C1 segment of cervical spinal cord (tissue), 14 donors: ENCODE measurements at places on chromosomes 7 and 10.

- DNase-seq, result no peak
Observed at GRCh38 chr7:122137251-122138077, 6.6 kb downstream of the AASS start.

DNA sequence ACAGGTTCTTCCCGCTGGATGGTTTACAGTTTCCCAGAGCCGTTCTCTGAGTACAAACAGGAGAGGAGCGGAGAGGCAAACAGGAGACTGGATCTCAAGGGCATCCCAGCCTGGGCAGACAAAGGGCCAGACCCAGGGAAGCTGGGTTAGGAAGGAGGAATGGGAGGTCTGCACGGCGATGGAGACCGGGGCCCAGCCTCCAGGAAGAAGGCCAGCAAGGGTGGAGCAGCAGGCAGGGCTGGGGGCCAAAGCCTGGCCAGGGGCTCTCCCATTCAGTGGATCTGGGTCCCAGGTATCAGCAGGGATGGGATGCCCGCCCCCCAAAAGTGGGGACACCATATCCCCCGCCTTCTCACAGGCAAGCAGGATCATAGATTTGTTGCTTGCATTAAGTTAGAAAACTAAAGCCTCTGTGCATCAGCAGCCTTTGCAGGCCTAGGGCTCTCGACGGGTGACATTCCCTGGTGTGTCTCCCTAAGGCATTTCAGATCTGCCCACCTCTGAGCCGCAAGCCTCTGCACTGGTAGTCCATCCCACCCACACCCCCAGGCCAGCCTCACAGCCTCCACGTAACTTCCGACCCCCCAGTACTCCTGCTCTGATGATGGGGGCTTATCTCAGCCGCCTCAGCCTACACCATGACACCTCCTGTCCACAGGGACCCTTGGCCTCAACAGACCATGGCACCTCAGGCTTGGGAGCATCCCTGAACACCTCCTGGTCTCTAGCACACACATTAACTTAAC is 59.9 kb downstream of the TNS3 start:
- DNase-seq, result no peak

GRCh38 chr7:39664057-39664456 is 40.7 kb downstream of the RALA start:
- DNase-seq, result no peak

DNA sequence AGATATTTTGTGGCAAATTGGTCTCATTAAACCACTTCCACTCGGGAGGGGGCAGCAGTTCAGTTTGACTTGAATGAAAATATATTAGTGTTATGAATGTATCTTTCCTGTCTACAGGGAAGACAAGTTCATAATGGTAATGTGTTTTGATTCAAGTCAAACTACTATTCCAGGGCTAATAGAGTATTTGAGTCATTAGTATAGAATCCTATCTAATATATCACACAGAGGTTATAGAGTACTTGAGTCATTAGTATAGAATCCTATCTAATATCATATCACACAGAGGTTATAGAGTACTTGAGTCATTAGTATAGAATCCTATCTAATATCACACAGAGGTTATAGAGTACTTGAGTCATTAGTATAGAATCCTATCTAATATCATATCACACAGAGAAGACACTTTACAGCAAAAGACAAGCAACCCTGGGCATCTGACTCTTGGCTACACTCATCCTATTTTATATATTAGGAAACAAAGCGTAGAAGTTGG is 199.7 kb upstream of the MAGI2 start:
- DNase-seq, result no peak

DNA sequence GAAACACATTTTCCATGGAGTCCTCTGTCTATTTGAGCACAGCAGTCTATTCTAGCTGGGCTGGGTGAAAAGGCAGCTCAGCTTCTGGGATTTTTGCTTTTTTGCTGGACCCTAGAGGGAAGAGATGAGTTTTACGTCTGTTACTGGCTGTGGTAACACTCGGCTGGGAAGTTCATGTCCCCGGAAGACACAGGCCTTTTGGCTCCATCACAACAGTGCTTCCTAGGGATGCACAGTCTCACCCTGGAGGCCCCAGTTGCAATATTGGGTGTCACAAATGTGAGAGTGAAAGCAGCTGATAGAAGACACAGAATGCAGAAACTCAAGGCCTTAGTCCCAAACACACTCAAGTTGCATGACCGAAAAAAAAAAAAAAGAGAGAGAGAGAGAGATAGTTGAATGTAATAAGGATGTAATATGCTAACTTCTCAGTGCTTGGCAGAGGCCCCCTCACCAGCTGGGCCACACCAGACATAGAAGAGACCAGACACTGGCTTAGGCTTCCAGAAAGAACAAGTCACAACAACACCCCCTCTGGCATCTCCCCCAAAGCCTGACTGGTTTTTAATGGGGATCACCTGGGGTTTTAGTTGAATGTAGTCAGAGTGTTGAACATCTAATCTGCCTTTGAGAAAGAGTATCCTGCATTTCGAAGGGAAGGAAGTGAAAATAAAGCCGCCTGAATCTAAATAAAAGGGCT is 545.4 kb upstream of the FZD8 start:
- DNase-seq, result no peak

DNA sequence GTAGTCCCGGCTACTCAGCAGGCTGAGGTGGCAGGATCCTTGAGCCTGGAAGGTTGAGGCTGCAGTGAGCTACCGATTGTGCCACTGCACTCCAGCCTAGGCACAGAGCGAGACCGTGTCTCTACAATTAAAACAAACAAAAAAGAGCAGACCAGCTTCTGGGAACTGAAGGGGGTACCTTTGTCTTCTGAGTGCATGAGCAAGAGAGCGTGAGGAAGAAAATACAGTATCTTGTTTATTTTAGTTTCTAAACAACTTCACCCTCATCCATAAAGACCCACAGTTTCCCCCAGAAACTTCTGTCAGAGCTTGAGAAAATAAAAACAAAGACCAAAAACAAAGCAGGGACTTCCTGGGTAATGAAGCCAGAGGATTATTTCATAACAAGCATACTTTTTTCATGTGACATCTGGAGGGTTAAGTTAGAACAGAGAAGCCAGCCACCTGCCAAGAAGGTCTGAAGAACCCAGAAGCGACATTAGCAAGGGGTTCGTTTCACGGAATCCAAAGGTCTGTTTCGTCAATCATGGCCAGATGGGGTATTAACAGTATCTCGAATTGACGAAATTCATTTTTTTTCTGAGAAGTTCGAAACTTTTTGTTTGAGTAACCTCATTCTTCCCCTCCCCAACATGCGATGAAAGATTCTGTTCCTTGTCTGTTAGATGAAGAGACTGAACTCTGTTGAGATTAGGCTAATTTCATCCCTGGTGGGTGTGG is 10.2 kb upstream of the IL2RA start:
- DNase-seq, result no peak

GRCh38 chr10:111079781-111080180 is 3.0 kb downstream of the ADRA2A start:
- no peak for DNase-seq
